ENCODE measurements at places on chromosomes 11 and 22.

- DNase-seq = no peak
Observed at GRCh38 chr11:115743719-115744118, 239.5 kb upstream of the CADM1 start.

DNA sequence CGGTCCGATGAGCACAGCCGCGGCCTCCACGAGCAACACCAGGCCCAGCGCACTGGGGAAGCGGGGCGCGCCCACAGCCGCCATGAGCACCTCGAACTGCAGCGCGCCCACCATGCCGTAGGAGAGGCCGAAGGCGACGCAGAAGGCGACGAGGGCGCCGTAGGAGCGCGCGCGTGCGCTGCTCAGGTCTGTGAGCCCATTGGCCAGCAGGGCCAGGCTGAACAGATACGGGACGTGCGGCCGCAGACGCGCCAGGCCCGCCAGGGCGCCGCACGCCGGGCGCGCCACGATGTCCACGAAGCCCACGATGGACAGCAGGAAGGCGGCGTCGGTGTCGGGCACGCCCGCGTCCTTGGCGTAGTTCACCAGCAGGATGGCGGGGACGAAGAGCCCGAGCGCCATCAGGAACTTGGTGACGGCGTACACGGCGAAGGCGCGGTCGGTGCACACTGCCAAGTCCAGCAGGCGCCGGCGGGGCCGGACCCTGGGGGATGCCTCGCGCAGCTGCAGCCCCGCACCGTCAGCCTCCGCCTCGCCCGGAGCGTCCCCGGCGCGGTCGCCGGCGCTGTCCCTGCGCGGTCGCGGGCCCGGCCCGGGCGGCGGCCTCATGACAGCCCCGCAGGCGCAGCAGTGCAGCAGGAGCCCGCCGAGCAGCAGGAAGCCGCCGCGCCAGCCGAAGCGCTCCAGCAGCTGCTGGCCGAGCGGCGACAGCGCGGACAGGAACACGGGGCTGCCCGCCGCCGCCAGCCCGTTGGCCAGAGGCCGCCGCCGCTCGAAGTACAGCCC lies 2.9 kb downstream of the SLC16A8 start:
- peak; percentile 55 for DNase-seq

DNA sequence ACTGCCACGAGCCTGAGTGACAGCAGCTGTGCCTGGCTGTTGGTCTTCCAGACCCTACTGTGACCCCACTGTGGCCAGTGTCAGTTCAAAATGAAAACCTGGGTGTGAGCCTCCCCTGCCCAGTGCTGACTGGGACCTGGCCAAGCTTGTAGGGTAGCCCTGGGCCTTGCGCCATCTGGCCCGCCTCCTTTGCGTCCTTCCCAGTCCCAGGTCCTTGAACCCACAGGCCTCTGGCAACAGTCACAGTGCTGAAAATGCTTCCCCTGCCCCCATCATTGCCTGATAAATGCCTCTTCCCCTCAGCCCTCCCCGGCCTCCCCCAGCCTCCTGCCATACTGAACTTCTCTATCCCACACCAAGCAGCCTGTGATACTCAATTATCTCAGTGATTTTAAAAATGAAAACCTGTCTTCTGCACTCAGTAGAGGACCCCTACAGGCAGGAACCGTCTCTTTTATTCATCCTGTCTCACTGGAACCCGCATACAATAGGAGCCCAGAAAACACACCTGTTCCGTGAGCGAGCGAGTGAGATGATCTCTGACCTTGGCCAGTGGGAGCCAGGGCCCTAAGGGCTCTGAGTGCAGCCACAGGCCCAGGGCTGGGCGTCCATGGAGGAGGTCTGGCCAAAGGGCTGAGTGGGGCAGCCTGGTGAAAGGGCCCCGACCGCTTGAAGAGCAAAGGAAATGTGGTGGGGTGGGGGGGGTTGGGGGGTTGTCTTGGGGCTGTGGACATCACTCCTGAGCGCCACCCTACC lies 49.7 kb upstream of the TTLL12 start:
- DNase-seq = no peak

DNA sequence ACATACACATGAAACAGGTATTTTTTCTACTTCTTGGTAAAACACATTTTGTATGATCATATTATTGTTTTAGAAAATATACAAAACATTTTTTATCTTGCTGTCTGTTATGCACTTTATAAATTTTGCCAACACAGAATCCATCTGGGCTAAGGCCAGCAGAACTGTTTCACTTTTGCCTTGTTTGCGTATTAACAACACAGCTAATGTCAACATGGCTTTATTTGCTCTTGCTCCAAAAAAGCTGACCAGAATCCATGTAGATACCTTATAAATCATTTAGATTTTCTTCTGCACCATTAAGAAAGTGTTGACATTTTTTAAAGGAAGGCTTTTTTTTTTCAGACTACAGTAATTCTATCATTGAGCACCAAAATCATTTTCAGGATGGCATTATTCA lies 58.1 kb upstream of the PGR start:
- no peak for DNase-seq

- no peak for DNase-seq
Observed at GRCh38 chr11:115892016-115892415, 387.8 kb upstream of the CADM1 start.

DNA sequence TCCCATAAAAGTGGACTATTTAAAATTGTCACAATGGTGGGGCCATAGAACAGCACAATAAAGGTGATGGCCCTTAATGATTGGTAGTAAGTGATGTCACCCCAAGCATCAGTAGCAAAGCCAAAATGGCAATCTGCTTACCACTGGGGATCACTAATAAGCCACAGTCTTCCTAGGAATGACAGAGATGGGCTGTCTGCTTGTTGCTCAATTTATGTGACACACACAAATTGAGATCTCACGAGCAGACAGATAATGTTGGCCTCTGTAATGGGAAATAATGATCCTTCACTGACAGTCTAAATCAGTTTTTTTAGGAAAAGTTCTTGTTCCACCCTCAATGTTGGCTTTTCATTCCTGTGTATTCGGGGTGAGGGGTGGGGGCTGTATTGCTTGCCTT lies 515.1 kb downstream of the BRD1 start:
- DNase-seq = no peak

GRCh38 chr11:40716344-40717130 lies 742.9 kb downstream of the LRRC4C start:
- DNase-seq = no peak

DNA sequence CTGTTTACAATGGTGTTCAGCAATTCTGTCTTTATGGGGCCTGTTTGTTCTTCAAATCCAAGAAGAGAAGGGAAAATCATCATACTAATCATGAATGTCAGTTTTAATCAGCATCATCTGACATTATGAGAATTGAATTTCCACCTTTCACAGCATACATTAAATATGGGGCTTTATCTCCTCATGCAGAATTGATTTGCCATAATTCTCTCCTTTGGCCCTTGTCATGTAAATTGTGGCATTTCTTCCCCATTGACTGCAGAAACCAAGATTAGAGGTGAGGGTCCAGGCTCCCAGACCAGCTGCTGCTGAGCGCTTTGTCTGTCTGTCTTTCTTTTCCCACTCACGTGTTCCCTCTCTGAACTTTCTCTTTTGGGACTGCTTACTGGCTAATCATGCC lies 232.1 kb upstream of the NAV2 start:
- DNase-seq = no peak

- DNase-seq = no peak
Observed at GRCh38 chr11:3669742-3670183, 1.4 kb downstream of the CHRNA10 start.

- DNase-seq = no peak
Observed at GRCh38 chr11:34303028-34303570, 54.7 kb downstream of the ABTB2 start.

- DNase-seq = no peak
Observed at GRCh38 chr11:26019386-26019785, 312.5 kb upstream of the ANO3 start.

DNA sequence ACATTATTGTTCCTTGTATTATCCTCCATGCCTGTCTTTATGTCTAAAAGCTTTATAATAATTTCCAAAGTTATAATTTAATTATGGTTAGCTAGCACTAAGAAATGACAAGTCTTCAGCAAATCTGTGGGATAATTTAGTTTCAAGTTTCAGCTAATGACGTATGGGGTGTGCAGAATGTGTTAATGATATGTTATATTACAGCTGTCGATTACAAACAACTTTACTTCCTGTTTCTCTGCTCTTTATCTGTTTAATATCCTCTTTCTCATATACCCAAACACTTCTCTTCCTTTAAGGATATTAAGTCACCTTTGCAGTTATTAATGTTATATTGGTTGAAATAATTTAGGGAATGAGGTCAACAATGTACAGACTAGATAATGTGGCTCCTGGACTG lies 161.8 kb downstream of the CASP12 start:
- no peak for DNase-seq

GRCh38 chr11:101442171-101442570 lies 141.6 kb downstream of the TRPC6 start:
- no peak for DNase-seq

GRCh38 chr22:25546751-25547150 lies 17.7 kb upstream of the GRK3 start:
- no peak for DNase-seq

DNA sequence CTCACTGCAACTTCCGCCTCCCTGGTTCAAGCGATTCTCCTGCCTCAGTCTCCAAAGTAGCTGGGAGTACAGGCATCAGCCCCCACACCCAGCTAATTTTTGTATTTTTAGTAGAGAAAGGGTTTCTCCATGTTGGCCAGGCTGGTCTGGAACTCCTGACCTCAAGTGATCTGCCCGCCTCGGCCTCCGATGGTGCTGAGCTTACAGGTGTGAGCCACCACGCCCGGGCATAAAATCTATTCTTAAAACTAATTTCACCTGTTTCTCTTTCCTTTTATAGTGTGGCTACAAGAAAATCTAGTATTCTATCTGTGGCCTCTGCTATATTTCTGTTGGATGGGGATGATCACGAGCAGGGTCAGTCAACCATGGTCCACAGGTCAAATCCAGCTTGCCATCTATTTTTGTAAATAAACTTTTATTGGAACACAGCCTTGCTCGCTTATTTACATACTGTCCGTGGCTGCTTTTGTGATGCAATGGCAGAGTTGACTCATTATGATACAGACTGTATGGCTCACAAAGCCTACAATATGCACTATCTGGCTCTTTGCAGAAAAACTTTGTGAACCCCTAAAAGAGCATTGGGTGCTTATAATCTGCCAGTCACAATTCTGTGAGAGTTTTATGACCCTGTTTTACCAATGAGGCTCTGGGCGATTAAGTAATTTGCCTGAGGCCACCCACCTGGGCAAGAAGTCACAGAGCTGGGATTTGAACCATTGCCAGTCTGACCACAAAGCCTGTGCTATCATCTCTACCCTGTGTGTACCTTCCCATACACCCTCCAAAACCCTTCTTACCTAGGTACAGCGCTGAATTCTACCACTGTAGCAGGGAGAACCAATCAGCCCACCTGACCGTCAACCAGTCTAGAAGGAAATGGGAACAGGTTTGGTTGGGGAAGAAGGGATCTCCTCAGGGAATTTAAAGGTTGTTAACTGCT lies 28.3 kb downstream of the SLC1A2 start:
- DNase-seq = no peak

Measured in anterior cingulate cortex (tissue), 58 donors.